ENCODE measurements at places on chromosomes 2 and 18.

DNA sequence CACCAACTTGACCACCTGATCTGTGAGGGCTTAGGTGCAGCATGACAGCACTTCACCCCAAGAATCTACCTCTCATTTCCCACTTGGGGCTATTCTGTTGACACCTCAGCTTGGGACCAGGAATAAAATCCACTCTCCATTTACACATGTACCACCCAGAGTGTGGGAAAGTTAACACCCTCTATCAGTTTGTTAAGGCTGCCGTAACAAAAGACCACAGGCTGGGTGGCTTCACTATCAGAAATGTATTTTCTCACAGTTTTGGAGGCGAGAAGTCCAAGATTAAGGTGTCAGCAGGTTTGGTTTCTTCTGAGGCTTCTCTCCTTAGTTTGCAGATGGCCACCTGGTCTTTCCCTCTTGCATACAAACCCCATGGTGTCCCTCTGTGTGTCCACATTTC, 277.7 kb upstream of the ERBB4 start:
- H3K27ac ChIP-seq: no peak overlapping the region
- DNase-seq: no peak
- H3K4me1 ChIP-seq: no peaks in the 10 kb centered on the region
- no peaks in the 10 kb centered on the region for H3K27me3 ChIP-seq

GRCh38 chr18:8601277-8602032, 7.8 kb upstream of the RAB12 start:
- H3K27me3 ChIP-seq: no peaks in the 10 kb centered on the region
- H3K4me1 ChIP-seq: peaks cover 7% of the 10 kb centered on the region
- H3K4me3 ChIP-seq: no peak overlapping the region
- no peaks in the 10 kb centered on the region for H3K36me3 ChIP-seq

DNA sequence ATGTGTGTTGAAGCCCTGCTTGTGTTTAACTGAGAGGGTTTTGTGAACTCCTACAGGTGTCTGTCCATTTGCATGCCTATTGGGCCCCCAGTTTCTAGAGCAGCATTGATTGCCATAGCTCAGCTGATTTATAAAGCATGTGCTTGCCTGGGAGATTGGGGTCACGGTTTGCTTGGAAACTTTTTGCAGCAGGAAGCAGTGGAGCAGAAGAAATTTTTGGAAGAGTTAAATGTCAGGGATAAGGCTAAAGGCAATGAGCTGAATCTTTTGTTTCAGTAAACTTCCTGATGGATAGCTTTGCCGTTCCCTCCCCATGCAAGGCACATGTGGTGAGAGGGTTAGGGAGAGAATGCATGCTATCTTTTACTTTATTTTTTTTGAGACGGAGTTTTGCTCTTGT, 102.2 kb downstream of the PTPRM start:
- H3K27ac ChIP-seq: no peak overlapping the region
- H3K36me3 ChIP-seq: no peaks in the 10 kb centered on the region
- H3K27me3 ChIP-seq: no peaks in the 10 kb centered on the region
- peaks cover 32% of the 10 kb centered on the region for H3K4me1 ChIP-seq
- no peak overlapping the region for H3K4me3 ChIP-seq

DNA sequence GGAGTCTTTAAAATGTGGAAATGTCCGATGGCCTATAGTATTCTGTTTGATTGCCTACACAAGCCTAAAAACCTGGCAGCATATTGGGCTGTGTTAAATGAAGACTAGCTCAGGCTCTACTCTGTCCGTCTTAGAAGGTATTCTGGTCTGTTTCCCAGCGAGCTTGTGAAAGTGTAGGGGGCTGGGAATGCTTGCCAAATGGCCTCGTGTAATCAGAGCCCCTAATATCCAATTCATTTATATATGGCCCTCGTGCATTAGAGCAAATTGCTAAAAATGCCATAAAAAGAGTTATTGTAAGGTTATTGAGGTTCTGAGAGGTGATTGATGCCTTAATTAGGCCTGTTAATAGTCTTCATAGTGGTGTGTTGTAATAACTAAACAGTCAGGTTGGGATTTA, 1500.4 kb downstream of the DPP10 start:
- DNase-seq: no peak
- no peak overlapping the region for H3K4me3 ChIP-seq
- H3K27ac ChIP-seq: no peak overlapping the region
- H3K27me3 ChIP-seq: no peaks in the 10 kb centered on the region

GRCh38 chr2:159968279-159968900, 94.0 kb downstream of the PLA2R1 start:
- no peak overlapping the region for H3K27ac ChIP-seq
- no peaks in the 10 kb centered on the region for H3K4me1 ChIP-seq
- DNase-seq: peak; percentile 40
- H3K36me3 ChIP-seq: no peaks in the 10 kb centered on the region
- no peaks in the 10 kb centered on the region for H3K27me3 ChIP-seq

DNA sequence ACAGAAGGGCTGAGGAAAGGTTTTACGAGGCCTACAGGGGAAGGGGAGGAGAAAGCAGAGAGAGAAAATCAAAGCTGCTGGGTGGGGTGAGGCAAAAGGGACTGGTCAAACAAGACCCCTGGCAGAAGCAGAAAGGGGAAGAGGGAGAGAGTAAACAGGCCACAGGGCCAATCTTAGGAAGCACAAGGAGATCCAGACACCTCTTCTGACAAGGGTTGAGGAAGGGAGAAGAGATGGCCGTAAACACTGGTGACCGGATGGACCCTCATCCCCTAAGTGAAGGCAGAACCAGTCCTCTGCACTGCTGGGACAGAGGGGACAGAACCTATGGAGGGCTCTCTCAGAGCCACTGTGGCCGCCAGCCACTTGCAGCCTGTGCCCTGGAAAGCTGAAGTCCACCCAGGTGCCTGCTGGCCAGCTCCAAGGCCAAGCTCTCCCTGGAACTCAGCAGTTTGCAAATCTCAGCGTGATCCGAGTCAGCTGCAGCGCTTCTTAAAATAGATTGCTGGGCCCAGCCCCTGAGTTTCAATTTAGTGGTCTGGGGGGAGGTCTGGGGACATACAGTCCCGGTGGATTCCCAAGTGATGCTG, 108.8 kb downstream of the TMEM163 start:
- H3K36me3 ChIP-seq: peaks cover 18% of the 10 kb centered on the region
- no peak overlapping the region for H3K27ac ChIP-seq
- H3K27me3 ChIP-seq: peaks cover 3% of the 10 kb centered on the region
- peaks cover 19% of the 10 kb centered on the region for H3K4me1 ChIP-seq
- H3K4me3 ChIP-seq: no peak overlapping the region

DNA sequence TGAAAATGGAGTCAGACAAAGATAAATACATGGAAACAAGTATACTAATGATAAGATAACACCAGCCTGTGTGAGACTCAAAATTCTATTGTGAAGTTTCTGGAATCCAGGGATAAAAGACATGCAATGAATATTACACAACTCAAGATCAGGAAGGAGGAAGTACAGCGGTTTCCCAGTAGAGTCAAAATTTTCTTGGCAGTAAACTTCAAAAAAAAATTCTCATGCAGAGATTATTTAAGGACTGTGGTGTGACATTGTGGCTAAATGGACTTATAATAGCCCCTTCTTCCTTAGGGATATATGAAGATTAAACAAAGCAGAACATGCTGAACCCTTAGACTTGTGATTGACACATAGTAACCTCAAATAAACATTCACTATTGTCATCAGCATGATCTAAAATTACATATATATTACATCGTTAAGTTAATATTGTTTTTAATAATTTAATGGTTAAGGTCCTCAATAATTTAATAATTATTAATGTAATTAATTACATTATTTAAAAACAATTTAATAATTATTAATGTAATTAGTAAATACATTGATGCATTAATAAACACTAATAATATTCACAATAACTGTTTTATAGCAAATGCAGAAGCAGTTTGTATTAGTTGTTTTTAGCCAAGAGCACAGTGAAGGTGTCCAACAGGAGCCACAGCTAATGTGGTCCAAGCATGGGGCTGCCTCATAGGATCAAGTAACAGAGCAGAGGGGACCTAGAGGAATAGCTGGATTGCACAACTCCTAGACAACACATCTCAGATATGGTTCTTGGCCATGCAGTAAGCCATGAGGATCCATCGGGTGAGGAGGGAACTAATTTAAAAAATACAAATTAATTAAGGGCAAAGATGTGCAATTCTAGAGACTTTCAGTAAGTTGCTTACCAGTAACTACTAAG, 77.3 kb downstream of the POLE4 start:
- H3K36me3 ChIP-seq: no peaks in the 10 kb centered on the region
- no peak overlapping the region for H3K27ac ChIP-seq
- no peaks in the 10 kb centered on the region for H3K4me1 ChIP-seq
- H3K4me3 ChIP-seq: no peak overlapping the region
- no peak for DNase-seq

- peaks cover 1% of the 10 kb centered on the region for H3K27me3 ChIP-seq
- no peak overlapping the region for H3K27ac ChIP-seq
- H3K4me3 ChIP-seq: no peak overlapping the region
- peaks cover 33% of the 10 kb centered on the region for H3K4me1 ChIP-seq
Measured at GRCh38 chr2:205474741-205475415, 207.4 kb upstream of the NRP2 start.

DNA sequence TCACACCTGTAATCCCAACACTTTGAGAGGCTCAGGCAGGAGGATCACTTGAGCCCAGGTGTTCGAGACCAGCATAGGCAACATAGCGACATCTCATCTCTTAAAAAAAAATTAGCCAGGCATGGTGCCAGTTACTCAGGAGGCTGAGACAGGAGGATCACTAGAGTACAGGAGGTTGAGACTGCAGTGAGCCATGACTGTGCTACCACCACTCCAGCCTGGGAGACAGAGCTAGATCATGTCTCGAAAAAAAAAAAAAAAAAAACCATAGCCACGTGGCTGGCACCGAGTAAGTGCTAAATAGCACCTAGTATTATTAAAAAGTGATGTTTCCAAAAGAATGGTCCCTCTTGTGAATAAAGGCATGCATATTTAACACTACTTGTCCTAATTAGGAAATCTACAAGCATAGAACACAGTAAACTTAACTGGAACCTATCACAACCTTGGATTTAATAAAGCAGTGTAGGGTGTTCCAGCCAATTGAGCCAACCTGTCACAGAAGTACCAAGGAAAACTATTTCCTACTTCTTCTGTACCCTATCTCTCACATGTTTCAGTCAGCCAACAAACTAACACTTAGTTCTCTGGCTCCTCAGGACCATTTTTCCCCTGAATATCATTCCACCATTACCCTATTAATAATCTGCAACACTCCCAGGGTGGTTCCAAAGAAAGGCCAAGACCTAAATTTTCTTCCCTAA, 8.8 kb downstream of the RAB1A start:
- no peak for DNase-seq
- no peaks in the 10 kb centered on the region for H3K36me3 ChIP-seq
- H3K27me3 ChIP-seq: no peaks in the 10 kb centered on the region
- peaks cover 16% of the 10 kb centered on the region for H3K4me1 ChIP-seq
- no peak overlapping the region for H3K4me3 ChIP-seq

GRCh38 chr2:240987588-240987987, 10.8 kb upstream of the SNED1 start:
- H3K36me3 ChIP-seq: no peaks in the 10 kb centered on the region
- peak; percentile 5 for DNase-seq
- no peak overlapping the region for H3K4me3 ChIP-seq
- peaks cover 2% of the 10 kb centered on the region for H3K27me3 ChIP-seq
- H3K4me1 ChIP-seq: no peaks in the 10 kb centered on the region

DNA sequence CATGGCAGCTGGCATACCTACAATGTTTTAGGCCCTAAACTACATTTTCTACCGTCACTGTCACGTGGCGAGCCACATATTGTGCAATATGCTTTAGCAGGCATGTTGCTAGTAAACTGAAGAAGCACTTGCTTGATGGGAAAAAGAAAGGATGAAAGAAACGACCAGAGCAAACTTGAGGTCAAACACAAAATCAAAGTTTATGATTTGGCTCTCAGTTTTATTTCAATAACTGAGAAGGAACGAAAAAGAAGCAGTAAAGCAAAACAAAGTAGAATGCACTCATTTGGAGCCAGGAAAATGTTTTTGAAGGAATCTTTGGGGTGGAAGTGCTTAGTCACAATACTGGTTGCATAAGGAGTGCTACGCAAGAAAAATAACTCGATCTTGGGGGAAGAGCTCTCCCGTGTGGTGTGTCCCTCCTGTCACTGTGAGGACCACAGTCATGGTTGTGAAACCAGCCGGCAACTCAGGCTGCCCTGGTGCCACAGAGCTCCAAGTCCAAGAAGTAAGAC, 349.8 kb downstream of the RBM43 start:
- H3K4me1 ChIP-seq: peaks cover 19% of the 10 kb centered on the region
- H3K36me3 ChIP-seq: peaks cover 13% of the 10 kb centered on the region
- no peaks in the 10 kb centered on the region for H3K27me3 ChIP-seq
- no peak for DNase-seq
- H3K4me3 ChIP-seq: no peak overlapping the region

Measured in WTC11 (cell line).